ENCODE measurements at places on chromosomes 5 and 9.

- no peak for DNase-seq
These were observed 216.8 kb upstream of the RFX3 start for GRCh38 chr9:3742586-3742985.

GRCh38 chr9:120931231-120932085 lies 4.9 kb upstream of the TRAF1 start:
- peak; percentile 79 for DNase-seq

DNA sequence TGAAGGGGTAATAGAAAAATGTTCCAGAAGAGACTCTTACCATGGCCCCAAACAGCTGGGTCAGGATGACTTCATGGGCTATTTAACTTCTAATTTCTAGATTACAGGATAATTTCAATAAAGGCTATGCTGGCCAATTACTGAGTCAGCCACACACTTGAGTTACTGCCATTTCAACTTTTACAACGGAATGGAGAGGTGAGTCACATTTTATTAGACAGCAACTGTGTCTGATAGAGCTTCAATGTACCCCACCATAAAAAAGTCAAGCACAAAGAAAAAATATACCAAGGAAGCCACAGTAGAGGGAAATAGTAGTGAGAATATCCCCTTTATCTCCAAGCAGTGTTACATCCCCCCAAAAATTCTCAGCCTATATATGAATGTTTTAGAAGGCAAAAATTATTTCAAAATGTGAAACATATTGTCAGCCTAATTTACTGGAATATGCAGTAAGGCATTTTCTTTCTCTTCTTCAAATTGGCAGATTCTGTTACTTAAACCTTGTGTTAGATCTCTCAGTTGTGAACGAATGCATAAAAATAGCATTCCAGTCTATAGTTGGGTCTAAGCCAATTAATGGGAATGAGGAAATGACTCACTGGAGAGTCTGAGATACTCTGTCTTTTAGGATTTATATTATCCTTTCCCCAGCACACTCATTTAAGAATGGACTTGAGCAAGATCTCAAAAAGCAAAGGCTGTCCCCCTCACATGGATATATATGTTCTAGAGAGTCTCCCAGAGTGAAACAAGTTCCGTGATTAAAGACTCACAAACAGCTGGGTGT lies 47.1 kb upstream of the RAI14 start:
- peak; percentile 90 for DNase-seq

GRCh38 chr9:137311171-137311985 lies 9.3 kb upstream of the NRARP start:
- DNase-seq: no peak

- DNase-seq: no peak
These were observed 39.4 kb downstream of the RNF44 start for GRCh38 chr5:176497852-176498251.

- no peak for DNase-seq
These were observed 1.8 kb downstream of the PHF19 start for GRCh38 chr9:120875195-120875565.

DNA sequence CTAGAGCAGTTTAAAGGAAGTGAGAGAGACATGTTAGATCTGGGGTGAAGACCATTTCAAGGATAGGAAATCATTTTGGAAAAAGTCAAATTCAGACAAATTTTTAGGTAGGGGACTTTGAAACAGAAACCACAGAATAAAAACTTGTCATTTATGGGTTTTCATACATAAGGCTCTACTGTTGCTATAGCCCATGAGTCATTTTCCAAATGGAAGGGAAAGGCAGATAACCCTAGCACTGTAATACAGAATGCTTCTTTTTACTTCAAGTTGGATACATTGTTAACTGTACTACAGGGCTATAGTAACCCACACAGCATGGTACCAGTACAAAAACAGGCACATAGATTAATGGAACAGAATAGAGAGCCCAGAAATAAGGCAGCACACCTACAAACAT lies 455.4 kb downstream of the EBF1 start:
- DNase-seq: no peak

DNA sequence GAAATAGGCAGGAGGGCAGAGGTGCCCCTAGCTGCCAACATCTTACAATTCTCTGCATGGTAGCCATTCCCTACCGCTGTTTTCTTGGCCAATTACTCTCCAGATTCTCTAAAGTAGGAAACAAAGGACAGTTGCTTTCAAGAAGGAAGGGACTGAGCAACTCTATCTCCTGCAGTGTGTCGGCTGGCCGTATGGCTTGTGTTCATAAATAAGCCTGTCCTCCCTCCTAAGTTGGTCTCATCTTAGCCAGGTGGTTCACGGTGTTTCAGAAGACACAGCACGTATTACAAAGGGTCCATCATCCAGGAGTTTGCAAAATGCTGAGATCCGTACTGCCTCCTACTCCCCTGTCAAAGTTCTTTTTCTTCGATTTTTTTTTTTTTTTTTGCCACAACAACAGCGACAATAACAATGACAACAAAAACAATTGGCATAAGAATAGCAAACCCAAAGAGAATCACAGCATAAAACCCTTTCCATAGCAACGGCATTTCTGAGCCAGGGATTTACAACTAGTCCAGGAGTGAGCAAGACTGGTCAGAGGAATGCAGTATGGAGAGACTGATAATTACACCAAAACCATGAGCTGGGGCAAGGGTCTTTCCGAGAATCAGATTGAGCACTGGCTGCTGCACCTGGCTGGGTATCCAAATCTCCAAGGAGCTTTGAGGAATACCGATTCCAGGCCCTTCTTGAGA lies 212.8 kb downstream of the SLIT3 start:
- DNase-seq: no peak

GRCh38 chr5:43121913-43122484 lies 1.3 kb downstream of the ZNF131 start:
- DNase-seq: peak; percentile 47

DNA sequence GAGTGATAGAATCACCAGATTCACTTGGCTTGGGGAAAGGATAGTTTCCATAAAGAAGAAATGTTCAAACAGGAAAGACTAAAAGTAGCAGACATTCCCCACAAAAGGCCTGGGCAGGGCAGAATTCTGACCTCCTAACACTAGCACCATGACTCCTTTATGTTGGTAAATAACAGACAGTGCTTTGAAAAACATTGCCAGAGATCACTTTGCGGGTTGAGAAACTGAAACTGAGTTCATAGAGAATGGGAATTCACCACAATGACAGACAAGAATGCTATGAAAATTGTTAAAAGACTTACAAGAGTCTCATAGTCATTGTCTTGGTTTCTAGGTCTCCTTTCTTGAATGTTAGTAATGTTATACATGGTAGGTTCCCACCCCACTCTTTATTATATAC lies 172.5 kb upstream of the GLRA1 start:
- DNase-seq: no peak

GRCh38 chr5:166004006-166004405 lies 2287.4 kb upstream of the WWC1 start:
- DNase-seq: no peak

- DNase-seq: no peak
These were observed 28.4 kb upstream of the AOPEP start for GRCh38 chr9:94697972-94698581.

DNA sequence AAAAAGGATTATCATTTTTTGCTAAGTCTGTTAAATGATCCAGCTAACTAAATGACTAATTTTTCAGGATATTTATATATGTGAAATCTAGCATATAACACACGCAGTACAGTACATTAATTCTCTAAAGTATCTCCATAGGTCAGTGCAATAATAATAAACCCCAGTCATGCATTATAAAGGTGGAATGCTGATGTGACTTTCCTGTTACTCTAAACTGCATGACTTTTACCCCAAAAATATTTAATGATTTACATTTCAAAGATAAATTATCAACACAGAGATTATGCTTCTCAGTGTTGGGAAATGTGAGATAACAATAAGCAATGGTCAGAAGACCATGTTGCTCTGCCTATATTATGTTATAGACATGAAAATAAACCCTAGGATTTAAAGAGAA lies 34.1 kb upstream of the PAM start:
- no peak for DNase-seq

DNA sequence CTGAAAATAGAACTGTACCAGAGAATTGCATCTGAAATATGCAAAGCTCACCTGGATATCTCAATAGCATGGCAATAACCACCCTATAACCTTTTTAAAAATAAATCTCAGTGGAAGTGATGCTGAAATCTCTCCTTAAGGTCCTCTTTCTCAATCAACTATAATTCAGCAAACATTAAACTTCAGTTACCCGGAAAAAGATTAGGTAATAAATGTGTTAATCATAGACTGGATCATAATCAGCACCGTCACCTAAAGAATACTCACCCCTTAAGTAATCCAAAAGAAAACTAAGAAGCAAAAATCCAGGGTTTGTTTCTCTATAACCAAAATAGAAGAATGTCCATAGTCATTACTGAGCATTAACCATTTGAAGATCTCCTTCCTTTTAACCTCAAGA lies 44.3 kb upstream of the DENND4C start:
- no peak for DNase-seq

All from kidney capillary endothelial cell (primary cell).